Smooth muscle cell of bladder (primary cell): ENCODE measurements at places on chromosomes 2 and 18. TPM values are rescaled to one million over a fixed set of nuclear protein-coding genes. Genes with fewer than 3 reads are reported as not detected.

The NMUR1 gene
- total RNA-seq, result not detected in 2 replicates

The TDRD15 gene
- not detected in 2 replicates for total RNA-seq

The OTX1 gene
- 0.14 and 0.18 TPM in 2 replicates for total RNA-seq

The UPP2 gene
- total RNA-seq, result not detected in 2 replicates

The LIMS1 gene
- 42.1 and 51.6 TPM in 2 replicates for total RNA-seq

The CKAP2L gene
- total RNA-seq, result 0.74 and 0.85 TPM in 2 replicates

The TLX2 gene
- not detected in 2 replicates for total RNA-seq

The RIT2 gene
- total RNA-seq, result not detected in 2 replicates

The UGT1A8 gene
- total RNA-seq, result 0.37 and 0.71 TPM in 2 replicates

The C2orf80 gene
- total RNA-seq, result not detected in 2 replicates

The GLS gene
- total RNA-seq, result 332 and 575 TPM in 2 replicates

The REG3A gene
- not detected in 2 replicates for total RNA-seq
